Breast epithelium (tissue), 4 donors: ENCODE measurements at places on chromosomes 5 and 9. TPM values are rescaled to one million over a fixed set of nuclear protein-coding genes. Genes with fewer than 3 reads are reported as not detected.

FGD3 gene
- 10.4 TPM for total RNA-seq

TAF11L9 gene
- not detected for total RNA-seq

ARAP3 gene
- total RNA-seq, result 2.6 TPM

HACD4 gene
- total RNA-seq, result 4.0 TPM

AGXT2 gene
- total RNA-seq, result not detected

FOXD4L4 gene
- not detected for total RNA-seq

C8G gene
- total RNA-seq, result not detected

DNA sequence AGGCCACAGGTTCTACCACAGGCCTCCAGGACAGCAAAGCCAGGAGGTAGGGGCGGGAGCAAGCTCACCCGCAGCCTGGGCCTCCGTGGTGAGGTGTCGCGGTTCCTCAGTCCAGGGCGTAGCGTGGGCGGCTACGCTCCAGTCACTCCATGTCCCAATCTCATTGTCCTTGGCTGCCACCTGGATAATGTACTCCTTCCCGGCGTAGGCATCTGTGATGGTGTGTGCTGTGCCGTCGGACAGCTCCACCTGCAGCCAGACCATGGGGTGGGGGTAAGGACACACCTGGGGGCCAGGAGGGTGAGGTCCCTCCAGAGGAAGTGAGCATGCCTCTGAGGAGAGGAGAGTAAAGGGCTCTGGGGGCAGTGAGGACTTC lies 29.8 kb upstream of the ENHO start:
- no peak for DNase-seq

- DNase-seq, result no peak
Measured at GRCh38 chr5:1736889-1737711, 62.5 kb downstream of the MRPL36 start.

DNA sequence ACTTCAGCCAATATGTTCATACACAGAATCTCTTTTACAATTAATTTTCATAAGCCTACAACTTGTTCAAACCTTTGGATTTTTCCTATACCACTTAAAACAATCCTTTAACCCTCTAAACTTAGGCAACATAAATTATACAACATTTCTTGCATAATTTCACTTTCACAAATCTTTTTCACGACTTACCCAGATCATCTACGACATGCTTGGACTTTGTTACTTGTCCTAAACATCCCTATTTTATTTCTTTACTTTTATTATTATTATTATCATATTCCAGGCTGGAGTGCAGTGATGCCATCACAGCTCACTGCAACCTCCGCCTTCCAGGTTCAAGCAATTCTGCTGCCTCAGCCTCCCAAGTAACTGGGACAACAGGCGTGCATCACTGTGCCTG lies 68.0 kb downstream of the CACNA1B start:
- DNase-seq, result no peak

DNA sequence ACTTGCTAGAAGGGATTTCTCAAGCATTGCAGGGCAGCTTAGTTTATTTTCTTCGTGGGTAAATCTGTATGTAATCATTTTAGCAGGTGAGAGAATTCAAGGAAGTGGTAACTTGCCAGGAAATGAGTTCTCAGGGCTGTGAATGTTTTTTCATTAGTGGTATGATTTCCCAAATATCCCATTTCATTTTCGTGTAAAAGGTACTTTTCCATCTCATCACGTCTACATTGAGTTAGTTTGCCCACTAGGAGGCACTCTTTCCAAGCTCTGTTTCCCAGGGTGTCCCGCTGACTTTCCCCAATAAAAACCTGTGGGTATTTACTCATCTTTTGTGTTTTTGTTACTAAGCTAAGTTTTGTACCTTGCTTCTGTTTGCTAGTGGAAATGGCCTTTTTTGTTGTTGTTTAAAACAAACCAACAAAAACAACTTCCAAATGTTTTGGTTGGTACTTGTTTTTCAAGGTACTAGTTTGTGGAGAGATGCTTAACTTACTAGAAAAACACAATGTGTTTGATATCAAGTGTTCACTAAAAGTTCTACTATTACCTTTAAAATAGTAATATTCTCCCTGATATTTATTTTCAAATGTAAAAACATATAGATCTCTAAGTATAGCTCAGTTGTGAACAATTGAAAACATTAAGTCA lies 373.6 kb downstream of the ADGRV1 start:
- no peak for DNase-seq

DNA sequence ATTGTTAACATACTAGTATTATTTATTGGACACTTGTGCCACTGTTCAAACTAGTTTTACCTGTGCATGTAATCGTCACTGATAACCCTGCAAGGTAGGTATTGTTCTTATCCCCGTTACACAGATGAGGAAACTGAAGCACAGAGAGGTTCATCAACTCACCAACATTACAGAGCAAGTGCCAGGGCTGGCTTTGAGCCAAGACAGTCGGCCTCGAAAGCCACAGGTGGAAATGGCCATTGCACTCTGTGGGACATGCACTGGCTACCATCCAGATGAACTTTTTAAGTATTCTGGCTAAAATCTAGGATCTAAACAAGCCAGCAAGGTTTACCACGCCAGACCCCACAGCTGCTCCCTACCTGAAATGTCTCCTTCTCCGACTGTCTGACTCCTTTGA lies 57.9 kb downstream of the TEX10 start:
- DNase-seq, result no peak

DNA sequence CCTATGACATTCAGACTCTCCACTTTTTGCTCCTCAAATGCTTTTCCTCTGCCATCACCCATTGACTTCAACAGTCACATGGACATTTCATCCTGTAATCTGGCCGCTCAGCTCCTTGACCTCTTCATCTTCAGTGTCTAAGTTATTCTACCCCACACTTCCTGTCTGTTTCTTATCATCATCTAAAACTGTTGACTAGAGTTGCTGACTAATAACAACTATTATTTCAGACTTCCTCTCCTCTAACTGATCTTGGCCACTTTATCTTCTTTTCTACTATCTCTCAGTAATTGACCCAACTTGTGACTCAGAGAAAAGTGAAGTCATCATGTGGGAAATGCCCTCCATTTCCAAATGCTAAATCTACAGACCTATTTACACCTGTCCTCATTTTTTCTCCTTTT lies 254.7 kb upstream of the TRPC7 start:
- DNase-seq, result no peak
